ENCODE measurements at places on chromosomes 6 and 20. TPM values are rescaled to one million over a fixed set of nuclear protein-coding genes. Genes with fewer than 3 reads are reported as not detected.

Gene NHSL1
- total RNA-seq: 7.8 TPM

Gene TRIM40
- total RNA-seq: not detected

Gene C6orf163
- 0.34 TPM for total RNA-seq

Gene PRSS35
- total RNA-seq: 0.07 TPM

Gene PRDM13
- 0.06 TPM for total RNA-seq

Gene FRMD1
- total RNA-seq: not detected

Gene OXT
- total RNA-seq: not detected

Gene BCAS1
- total RNA-seq: under 0.01 TPM

Gene KIF6
- total RNA-seq: 0.62 TPM

- no peak for DNase-seq
These were observed 87.3 kb downstream of the SCML4 start for GRCh38 chr6:107736713-107737396.

GRCh38 chr6:3211681-3212080 is 15.8 kb downstream of the TUBB2B start:
- no peak for DNase-seq

DNA sequence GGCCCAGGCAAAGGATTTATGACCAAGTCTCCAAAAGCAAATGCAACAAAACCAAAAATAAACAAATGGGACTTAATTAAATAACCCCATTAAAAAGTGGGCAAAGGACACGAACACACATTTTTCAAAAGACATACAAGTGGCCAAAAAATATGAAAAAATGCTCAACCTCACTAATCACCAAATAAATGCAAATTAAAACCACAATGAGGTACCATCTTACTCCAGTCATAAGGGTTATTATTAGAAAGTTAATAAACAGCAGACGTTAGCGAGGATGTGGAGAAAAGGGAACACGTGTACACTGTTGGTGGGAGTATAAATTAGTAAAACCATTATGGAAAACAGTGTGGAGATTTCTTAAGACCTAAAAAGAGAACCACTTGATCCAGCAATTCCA is 71.1 kb downstream of the CEP162 start:
- DNase-seq: no peak

DNA sequence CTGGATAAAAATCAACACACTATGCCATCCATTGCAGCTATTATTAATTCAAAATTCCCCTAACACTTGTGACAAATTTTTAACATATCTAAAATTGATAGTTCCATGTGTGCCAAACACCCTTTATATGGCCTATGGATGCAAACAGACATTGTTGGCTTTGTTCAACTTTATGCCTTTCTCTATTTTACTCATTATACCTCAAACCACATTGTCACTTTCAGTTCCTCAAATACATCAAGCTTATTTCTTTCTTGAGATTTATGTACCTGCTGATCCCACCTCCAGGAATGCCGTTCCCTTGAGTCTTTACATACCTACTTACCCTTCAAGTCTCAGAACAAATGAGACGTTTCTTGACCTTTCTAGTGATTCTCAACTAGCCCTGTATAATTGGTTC is 193.5 kb upstream of the PLN start:
- no peak for DNase-seq

- no peak for DNase-seq
These were observed 25.4 kb upstream of the EPB41L1 start for GRCh38 chr20:36129160-36129543.

DNA sequence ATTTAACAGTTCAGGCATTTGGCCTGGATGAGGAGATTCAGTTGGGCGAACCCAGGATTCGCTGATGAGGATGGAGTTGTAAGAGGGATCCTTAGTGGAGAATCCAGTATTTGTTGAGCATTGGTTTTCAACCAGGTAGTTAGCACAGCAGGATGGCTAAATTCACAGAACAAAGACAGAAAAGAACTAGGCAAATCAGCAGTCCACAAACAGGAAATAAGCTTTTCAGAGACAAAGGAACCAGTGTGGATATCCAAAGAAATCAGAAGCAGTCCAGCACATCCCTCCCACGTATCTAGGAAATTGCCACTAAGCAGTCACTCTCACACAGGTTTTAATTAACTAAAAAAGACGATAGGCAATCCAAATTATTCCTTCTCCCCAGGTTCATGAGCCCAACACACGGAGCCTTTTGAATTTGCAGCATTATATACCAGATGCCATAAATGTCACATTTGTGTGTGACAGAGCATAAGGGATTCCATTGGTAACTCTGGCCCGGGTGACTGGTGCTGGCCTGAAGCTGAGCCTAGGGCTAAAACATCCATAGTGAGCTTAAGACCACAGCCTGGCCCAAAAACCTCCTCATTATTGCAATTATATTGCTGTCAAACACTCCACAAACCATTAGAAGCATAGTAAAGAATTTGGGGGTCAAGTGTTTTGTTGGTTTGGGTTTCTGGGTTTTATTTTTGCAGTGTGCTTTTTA is 131.5 kb downstream of the SOBP start:
- no peak for DNase-seq

GRCh38 chr20:19275630-19276071 is 63.2 kb downstream of the SLC24A3 start:
- peak; percentile 29 for DNase-seq

DNA sequence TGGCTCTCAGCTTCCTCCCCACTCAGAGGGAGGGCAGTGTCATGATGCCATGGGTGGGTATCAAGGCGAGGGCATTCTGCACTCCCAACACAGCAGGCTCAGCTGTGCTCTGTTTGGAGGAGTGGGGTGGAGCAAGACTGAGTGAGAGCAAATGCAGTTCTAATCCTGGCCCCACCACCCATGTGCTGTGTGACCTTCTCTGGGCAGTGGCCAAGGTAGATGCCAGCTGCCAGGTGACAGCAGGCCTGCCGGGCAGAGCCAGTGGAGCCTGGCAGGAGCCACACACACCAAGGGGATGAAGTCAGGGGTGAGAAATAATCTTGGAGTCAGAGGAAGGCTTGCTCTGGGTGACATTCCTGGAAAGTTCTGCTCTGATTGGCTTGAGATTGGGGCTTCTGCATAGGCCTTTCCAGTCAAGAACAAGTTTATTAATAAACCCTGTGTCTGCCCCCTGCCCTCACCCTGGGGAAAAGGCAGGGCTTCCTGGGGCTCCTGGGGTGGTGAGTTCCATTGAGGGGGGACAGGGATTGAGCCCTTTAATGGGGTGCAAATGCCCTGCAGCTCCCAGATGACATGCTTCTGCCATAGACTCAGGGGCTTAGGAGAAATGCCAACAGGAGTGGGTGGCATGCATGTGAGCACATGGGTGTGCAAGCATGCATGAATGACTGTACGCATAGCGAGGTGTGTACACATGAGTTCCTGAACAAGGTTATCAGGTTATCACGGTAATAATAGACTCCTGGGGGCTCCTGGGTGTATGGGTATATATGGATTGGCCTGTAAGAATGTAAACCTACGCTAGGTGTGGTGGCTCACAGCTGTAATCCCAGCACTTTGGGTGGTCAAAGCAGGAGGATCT is 134.2 kb downstream of the MRPL14 start:
- DNase-seq: peak; percentile 23

- no peak for DNase-seq
These were observed 12.5 kb upstream of the ZDHHC14 start for GRCh38 chr6:157368359-157369049.

DNA sequence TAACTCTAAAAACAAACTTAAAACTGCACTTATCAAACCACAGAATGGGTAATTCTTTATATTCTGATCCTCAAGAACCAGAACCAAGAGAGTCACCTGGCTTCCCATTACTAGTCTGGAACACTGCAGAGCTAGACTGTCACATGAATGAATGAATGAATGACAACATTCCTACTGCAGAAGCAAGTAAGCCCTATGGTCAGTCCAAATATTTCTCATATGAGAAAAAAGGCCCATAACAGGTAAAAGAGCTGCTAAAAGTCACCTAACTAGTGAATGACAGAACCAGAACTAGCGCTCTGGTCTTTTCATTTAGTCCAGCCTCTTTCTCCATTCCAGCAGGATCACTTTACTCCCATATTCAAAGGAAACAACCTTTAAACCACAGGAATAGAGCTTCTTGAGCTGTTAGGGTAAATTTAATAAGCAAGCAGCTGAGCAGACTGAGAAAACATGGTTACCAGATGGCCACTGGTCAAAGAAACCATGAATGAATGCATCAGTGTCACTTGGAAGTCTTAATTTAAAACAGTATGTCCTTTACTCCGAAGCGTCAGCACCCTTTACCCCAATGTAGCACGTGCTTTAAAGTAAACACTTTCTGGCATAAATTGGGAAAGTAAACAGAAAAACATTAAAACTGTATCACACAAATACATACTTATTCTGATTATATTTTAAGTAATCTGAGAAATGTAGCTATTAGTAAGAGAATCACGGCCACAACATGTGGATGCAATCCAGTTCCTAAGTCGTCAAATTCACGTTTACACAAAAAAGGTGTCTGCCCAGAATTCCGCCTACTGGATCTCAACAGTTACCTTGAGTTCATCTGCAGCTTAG is 1.4 kb downstream of the PREP start:
- peak; percentile 37 for DNase-seq

DNA sequence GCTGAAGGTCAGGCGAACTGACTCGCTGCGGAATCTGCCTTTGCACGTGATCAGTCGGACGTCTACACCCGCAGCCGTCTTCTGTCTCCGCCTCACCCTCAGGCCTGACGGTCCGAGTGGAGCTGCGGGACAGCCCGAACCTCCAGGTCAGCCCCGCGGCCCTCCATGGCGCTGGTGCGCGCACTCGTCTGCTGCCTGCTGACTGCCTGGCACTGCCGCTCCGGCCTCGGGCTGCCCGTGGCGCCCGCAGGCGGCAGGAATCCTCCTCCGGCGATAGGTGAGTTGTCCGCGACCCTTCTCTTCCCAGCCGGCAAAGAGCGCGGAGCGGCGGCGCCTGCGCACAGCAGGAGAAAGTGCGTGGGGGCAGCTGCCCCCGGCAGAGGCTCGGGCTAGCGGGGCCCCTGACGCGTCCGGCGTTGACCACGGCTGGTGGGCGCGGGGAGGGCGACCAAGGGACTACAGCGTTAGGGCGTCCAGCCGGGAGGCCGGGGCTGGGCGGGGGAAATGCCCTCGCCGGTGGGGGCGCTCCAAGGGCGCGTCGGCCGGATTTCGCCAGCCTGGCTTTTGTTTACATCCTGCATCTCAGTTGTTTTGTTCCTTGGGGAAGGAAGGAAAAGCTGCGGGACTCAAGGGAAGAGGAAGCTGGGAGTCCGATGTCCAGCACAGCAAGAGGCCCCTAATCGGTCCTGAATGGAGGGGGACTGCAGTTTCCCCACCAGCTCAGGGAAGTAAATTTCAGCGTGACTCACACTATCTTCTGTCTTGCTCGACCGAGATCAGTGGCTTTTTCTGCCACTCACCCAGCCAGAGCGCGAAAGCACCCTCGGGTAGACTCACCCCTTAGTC is at the start of gene SMPDL3A:
SMPDL3A (plus strand) TSS at position 77 of the 846 bp plus-strand sequence; CDS start at position 166, 89 bp downstream.
- peak; percentile 84 for DNase-seq

- no peak for DNase-seq
These were observed 60.1 kb upstream of the LRRC1 start for GRCh38 chr6:53734473-53735299.

DNA sequence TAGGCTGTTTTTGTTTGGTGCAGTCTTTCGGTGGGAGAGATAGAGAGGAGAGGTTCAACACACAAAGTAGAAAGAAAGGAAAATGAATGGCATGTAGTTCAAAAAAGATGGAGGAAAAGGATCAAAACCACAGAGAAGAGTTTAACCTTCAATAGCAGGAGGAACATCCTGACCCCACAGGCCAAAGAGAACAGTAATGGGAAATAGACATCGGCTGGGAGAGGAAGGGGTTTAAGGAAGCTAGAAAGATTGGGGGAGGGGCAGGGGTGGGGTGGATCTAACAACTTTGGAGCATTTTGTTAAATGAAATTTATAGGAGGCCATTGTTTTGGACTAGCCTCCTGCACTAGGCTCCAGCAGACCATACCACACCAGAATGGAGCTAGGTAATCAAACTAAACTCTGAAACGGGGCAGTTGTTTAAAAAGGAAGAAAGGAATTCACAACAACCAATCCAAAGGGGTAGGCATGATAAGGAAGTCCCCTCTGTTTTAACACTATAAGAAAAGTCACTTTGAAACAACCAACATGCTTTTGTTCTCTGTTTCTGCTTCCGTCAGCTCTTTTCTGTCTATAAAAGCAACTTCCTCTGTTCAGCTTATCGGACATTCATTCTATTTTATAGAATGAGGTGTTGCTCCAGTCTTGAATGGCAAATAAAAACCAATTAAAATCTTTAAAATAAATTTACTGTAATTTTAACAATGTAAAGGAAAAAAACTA is 82.6 kb downstream of the EPB41L2 start:
- DNase-seq: no peak
